Sciatic nerve (tissue), 2 donors: ENCODE measurements at places on chromosomes 5 and 9. TPM values are rescaled to one million over a fixed set of nuclear protein-coding genes. Genes with fewer than 3 reads are reported as not detected.

DNA sequence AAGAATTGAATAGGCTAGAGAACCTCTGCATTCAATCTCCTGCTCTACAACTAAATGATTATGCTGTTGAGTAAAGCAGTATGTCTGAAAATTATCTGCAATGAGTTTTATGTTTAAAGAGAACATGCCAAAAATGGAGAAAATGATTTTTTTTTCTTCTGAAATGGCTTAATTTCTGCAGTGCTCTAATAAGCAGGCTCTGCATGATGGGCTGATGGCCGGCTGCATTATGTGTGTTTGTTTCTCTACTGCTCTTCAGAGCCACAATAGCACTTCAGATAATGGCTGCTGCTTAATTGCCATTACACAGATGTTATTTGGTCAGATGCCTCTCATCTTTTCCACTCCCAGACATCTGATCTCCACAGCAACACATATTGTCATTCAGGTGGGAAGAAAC, 286.4 kb upstream of the DMAC1 start:
- no peak for DNase-seq

DNA sequence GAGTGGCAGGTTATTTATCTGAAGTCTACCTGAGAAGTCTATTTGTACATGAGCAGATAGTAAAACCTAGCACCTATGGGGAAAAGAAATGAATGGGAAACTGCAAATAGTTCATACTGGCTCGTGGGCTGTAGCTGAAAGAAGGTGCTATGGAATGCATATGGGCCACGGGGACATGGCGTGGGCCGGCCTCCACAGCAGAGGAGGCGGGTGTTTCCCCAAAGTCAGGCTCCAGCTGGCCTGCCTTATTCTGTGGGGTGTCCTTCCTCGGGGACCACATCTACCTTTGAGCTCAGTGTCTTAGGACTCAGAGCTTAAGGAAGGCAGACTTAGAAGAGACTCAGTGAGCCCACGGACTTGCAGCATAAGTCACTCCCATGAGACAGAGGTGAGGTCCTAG, 350.5 kb upstream of the PANK3 start:
- no peak for DNase-seq

DNA sequence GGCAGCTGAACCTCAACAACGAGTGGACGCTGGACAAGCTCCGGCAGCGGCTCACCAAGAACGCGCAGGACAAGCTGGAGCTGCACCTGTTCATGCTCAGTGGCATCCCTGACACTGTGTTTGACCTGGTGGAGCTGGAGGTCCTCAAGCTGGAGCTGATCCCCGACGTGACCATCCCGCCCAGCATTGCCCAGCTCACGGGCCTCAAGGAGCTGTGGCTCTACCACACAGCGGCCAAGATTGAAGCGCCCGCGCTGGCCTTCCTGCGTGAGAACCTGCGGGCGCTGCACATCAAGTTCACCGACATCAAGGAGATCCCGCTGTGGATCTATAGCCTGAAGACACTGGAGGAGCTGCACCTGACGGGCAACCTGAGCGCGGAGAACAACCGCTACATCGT, 12.4 kb upstream of the PHYHD1 start:
- no peak for DNase-seq

GRCh38 chr5:14108170-14108996, 34.8 kb upstream of the TRIO start:
- DNase-seq = peak; percentile 64

DNA sequence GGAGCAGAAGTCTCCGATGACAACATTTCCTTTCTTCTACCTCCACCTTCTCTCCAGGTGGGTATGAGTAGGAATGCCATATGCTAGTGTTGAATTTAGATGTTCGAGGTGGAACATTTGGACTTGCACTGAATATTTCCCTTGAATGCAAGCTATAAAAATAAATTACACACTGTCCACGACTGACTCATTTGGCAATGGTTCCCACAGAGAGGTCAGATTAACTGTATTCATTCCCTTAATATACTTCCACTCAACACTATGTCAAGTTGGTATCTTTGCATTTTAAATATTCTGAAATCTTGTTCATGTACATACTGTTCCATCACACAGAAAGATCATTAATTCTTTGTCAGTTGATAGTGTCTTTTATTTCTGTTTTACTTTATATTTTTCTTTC, 222.6 kb upstream of the PIK3R1 start:
- DNase-seq = no peak

- no peak for DNase-seq
These were observed 356.9 kb upstream of the ACTBL2 start for GRCh38 chr5:57839437-57840079.

DNA sequence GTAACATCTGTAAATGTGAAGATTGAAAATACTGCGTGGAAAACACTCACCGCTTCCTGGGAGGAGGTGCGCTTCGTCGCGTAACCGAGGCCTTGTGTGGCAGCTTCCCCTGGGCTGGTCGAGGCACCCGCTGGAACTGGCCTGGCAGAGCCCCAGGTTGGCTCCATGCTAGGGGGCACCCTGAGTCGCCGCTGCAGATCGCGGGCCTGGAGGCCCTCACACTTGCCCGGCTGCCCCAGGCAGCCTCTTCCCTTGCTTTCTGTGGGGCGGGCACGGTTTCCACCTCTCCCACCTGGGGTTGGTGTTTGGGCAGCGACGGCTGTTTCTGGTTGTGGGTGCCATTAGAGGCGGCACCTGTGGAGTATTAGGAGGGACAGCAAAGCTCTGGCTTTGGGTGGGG, 852 bp downstream of the ZNF354C start:
- no peak for DNase-seq

DNA sequence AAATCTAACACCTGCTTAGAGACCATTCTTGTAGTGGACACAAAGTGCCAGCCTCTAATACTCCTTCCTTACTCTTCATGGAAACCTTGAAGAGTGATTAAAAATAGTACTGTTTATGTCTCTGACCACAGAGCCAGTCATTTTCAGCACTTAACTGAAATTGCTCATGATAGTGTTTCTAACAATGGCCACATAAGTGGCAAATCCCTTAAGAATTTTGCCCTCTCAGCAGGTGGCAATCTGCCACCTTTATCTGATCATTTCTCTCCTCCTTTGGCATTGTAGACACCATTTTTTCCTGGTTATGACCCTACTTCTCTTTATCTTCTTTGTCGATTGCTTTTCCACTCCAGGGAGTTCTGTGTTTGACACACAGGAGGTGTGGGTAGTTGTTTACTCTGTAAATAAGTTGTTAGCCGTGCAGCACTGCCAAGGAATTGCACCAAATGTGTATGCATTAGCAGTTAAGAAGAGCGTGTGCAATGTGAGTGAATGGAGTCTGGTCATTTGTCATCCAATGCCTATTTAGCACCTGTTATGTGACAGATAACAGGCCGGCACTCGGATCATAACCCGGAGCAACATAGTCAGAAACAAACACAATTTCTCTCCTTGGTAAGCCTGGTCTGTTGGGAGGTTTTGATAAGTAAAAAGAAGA, 36.8 kb upstream of the STARD4 start:
- DNase-seq = no peak

DNA sequence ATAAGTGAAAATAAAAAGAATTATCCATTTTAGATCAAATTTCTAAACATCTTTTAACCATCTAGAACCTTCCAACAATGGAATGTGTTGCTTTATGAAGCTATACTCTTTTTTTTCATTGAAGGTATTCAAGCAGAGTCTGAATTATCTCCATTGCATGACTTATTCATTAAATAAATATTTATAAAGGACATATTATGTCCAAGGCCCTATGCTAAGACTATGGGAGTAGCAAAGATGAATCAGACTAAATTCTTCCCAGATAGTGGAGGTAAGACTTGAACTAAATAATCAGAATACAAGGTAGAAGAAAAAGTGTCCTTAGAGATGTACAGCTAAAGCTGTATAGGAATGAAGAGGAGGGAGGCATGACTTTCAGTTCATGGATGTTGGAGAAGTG, 215.5 kb upstream of the RGMB start:
- no peak for DNase-seq

- DNase-seq = no peak
These were observed 25.7 kb downstream of the PRUNE2 start for GRCh38 chr9:76880210-76880609.

Gene PLEKHG4B
- 1.1 TPM for total RNA-seq

- DNase-seq = no peak
These were observed 167.8 kb downstream of the DOCK2 start for GRCh38 chr5:169804861-169805260.

- no peak for DNase-seq
These were observed 67.5 kb downstream of the FANCC start for GRCh38 chr9:95249986-95250385.

DNA sequence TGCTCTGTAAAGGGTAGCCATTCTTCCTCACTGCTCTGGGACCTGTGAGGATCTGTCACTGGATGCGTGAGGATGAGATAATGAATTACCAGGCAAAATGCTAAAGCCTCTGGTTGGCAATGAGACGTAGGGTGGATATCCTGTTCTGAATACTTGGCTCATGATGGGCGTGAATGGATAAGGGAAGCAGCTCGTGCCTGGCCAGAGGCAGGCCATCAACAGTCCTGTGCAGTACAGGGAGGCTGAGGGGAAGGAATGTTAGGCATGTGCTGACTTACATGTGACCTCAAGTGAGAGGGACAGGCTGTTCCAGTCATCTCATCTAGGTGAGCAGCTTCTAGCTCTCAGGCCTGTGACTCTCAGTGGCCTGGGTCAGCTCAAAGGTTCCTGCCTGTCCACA, 172.8 kb downstream of the CARTPT start:
- no peak for DNase-seq

Gene NEURL1B
- 53.7 TPM for total RNA-seq

- no peak for DNase-seq
These were observed 14.8 kb downstream of the BARHL1 start for GRCh38 chr9:132597073-132597775.

DNA sequence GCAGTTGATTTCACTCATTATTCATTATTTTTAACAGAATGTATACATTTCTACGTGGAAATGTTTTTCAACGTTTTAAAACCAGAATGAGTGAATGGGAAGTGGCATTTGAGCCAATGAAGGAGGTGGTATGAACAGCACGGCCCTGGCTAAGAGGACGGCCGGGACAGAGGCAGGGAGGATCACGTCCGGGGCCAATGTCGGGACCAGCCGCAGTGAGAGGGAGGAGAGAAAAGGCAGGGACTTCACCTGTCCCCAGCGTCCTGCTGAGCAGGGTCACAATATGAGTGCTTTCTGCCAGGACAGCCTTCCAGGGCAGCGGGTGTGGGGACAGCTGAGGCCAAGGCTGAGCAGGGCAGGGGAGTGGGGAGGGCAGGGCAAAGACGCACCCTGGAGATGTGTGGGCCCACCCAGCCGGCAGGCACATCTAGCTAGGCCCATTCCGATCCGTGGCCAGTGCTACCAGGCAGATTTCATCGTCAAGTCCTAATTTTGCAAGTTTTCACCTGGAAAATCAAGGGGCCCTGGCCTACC, 148.0 kb upstream of the PHYKPL start:
- DNase-seq = no peak
